A549 treated with dexamethasone at 1 μM for 4 hours (cell line): ENCODE measurements at places on chromosomes 2 and 18. TPM values are rescaled to one million over a fixed set of nuclear protein-coding genes. Genes with fewer than 3 reads are reported as not detected.

The LYG1 gene
- 0.74 to 1.7 TPM (median 1.2 TPM) in 5 replicates for total RNA-seq

The PDE1A gene
- total RNA-seq = 0.17 to 0.33 TPM (median 0.26 TPM) in 5 replicates

The LRATD1 gene
- 0.06 to 0.11 TPM (median 0.09 TPM) in 5 replicates for total RNA-seq

The SERPINB5 gene
- 0.05 to 0.30 TPM (median 0.09 TPM) in 5 replicates for total RNA-seq

The DNER gene
- total RNA-seq = 9.1 to 14.0 TPM (median 10.9 TPM) in 5 replicates

The LRP1B gene
- 0.01 TPM in 2 of 5 replicates, not detected in the others for total RNA-seq

The GBX2 gene
- total RNA-seq = 1.8 to 3.3 TPM (median 2.9 TPM) in 5 replicates

The RMND5A gene
- total RNA-seq = 19.0 to 37.5 TPM (median 31.1 TPM) in 5 replicates

The IGFBP5 gene
- total RNA-seq = 0.18 to 0.27 TPM (median 0.23 TPM) in 5 replicates

The CACNB4 gene
- total RNA-seq = 0.14 to 0.36 TPM (median 0.19 TPM) in 5 replicates

The RESP18 gene
- total RNA-seq = not detected in 5 replicates

The RGPD8 gene
- total RNA-seq = 2.4 to 4.5 TPM (median 3.6 TPM) in 5 replicates

The COBLL1 gene
- total RNA-seq = 4.5 to 6.9 TPM (median 6.0 TPM) in 5 replicates

The PPP4R3B gene
- 24.3 to 38.0 TPM (median 33.4 TPM) in 5 replicates for total RNA-seq

The EFEMP1 gene
- total RNA-seq = 31.3 to 48.7 TPM (median 48.1 TPM) in 5 replicates

The C2orf81 gene
- 3.3 to 3.7 TPM (median 3.6 TPM) in 5 replicates for total RNA-seq

The CTLA4 gene
- total RNA-seq = not detected in 5 replicates

The GRB14 gene
- total RNA-seq = 4.8 to 6.5 TPM (median 5.1 TPM) in 5 replicates

The NT5C1B gene
- total RNA-seq = not detected in 5 replicates

The SELENOI gene
- 13.4 to 19.9 TPM (median 17.4 TPM) in 5 replicates for total RNA-seq

The PARD6G gene
- 1.8 to 2.8 TPM (median 2.3 TPM) in 5 replicates for total RNA-seq

The GYPC gene
- not detected in 5 replicates for total RNA-seq

The VWA3B gene
- total RNA-seq = 0.12 to 0.24 TPM (median 0.19 TPM) in 3 of 5 replicates, not detected in the others

The GAL3ST2 gene
- total RNA-seq = 0.15 to 0.27 TPM (median 0.25 TPM) in 5 replicates

The RGPD4 gene
- total RNA-seq = 0.02 to 0.07 TPM (median 0.04 TPM) in 5 replicates

The RNF138 gene
- total RNA-seq = 11.0 to 17.7 TPM (median 15.9 TPM) in 5 replicates
